ENCODE measurements at places on chromosomes 1 and 21.

GRCh38 chr1:24898909-24899439 lies 31.1 kb downstream of the RUNX3 start:
- DNase-seq = no peak

DNA sequence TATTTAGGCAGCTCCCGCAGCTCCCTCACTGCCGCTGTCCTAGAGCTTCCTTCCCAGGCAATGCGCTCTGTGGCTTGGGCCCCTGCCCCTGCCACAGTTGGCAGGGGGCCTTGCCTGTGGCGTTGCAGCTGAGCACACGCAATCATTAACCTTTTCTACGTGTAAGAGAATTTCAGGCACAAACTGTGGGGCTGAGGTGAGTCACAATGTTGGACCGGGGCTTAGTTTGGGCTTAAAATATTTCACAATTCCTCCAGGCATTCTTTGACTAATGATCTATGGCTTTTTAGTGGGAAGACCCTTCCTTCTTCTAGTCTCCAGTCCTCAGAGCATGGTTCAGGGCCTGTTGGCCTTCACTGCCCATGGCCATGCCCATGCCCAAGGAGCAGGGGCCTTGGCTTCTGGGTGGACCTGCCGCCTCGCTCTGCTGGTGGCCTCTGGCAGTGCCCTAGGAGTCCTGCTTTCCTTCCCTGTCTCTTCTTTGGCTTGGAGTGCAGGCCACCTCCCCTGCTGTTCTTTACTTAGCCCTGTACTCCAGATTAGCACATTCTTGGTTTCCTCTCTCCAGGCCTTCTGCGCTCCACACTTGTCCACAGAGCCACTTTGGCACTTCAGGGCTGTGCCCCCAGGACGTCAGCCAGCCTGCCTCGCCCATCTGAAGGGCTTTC lies 39.2 kb downstream of the MAPKAPK2 start:
- DNase-seq = no peak

GRCh38 chr1:232209357-232209756 lies 420.6 kb downstream of the SIPA1L2 start:
- DNase-seq = no peak

DNA sequence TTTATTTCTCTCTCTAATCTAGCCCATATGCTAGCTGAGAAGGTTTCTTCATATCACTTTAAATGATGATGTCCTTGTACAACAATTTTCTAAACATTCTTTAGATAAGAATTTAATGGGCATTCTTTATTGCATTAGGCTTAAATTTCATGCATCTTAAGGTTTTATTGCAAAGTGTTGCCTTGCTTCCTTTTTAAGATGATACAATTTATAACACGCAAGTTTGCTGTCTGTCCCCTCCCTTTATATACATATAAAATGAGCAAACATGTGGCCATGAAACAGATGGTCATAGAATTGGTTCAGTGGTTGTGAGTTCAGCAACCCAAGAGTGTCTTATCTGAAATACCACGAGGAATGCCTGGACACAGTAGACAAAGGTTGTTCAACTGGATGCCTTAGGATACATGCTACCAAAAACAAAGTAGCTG lies 12.1 kb downstream of the NBPF3 start:
- no peak for DNase-seq

GRCh38 chr1:84374991-84375696 lies 23.1 kb upstream of the DNASE2B start:
- DNase-seq = no peak

DNA sequence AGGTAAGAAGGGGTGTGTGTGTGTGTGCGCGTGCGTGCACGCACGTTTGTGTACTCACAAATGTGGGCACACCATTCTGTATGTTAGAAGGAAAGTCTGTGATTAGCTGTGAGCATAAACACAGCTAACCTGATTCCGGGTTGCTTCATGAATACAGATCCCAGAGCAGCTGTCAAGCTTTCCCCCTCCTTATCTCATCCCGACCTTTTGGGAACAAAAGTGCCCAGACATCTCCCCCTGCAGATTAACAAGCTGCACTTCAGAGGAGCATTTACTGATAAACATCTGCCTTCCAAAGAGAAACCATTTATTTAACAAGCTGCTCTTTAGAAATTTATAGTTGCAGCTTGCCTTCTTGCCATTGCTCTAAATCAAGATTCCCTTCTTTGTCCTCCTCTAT lies 97.0 kb downstream of the MT1HL1 start:
- DNase-seq = no peak

GRCh38 chr1:167876597-167877175 lies 37.2 kb downstream of the ADCY10 start:
- DNase-seq = no peak

- no peak for DNase-seq
Observed at GRCh38 chr1:10803971-10804820, 7.8 kb upstream of the CASZ1 start.

DNA sequence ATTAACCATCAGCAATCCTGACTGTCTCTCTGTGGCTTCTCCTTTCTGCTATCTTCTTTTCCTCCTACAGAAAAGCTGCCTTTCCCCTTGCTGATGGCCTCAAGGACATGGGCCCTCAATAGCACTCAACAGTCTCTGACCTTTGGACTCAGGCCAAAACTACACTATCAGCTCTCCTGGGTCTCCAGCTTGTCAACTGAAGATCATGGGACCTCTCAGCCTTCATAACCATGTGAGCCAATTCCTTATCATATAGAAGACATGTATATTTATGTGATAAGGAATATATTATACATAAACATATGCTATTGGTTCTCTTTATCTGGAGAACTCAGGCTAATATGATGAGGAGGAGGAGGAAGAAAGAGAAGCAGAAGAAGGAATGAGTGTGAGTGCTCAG lies 91.8 kb upstream of the GJB5 start:
- no peak for DNase-seq

DNA sequence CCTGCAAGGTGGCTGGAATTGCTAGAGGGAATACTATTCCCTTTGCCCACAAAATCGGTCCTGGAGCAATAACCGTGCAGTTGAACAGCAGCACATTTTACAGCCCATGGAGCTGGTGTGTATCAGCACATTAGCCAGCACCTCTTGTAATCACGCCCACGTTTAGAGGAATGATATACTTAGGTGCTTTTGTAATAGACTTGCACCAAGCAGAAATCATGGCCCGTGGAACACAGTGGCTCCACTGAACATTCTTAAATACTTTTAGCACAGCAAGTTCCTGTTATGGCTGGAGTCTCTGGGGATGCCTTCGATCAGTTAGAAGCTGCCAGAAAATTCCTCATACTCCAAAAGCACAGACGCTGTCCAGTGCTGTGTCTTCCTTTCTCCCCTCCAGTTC lies 218.1 kb upstream of the FAM78B start:
- no peak for DNase-seq

DNA sequence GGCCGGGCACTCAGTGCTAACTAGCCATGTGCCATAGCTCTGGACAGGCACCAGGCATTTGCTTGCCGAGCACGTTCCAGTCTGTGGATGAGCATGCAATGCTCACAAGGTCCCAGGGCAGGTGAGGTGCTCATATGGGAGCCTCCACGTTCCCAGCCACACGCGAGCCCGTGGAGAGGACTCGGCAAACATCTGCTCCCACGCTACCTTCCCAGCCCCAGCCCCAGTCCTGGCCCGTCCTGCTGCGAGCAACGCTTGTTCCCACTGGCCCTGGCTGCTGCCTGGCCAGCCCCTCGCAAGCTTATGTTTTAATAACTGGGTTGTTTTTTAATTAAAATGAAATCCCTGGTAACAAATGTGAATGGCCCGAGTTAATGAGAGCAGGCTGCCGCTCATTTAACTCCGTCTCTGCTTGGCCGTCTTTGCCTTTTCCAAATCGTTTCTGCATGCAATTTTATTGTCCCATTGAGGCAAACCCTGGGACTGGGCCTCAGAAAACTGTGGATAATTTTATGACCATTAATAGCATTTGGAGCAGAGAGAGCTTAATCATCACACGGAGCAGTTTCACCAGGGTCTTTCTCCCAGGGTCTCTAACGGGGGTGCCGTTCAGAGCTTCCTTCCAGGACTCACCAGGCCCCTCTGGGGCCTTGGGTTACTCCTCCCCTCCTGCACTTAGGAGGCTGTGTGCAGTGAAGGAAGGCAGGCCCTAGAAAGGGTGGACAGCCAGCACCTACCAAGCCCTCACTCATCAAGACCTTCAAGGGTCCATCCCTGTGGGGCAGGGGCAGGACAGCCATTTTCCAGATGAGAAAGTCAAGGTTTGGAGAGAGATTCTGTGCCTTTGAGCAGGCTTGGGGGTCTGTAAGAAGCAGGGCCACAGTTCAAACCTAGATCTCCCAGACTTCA lies 136.8 kb downstream of the GLIS1 start:
- no peak for DNase-seq

DNA sequence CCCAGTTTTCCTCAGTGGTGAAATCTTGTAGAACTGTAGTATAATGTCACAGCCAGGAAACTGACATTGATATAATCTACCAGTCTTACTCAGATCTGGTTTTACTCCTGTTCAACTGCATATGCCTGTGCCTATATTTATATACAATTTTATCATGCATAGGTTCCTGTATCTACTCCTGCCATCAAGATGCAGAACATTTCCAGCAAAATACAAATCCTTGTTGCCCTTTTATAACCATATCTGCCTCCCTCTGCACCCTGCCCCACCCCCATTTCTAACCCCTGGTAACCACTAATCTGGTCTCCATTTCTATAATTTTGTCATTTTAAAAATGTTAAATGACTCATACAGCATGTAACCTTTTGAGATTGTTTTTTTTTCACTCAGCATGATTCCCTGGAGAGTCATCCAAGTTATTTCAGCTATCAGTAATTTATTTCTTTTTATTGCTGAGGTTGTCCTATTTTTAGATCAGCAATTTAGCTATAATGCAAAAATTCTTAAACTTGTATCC lies 8.1 kb downstream of the UTP25 start:
- DNase-seq = no peak

DNA sequence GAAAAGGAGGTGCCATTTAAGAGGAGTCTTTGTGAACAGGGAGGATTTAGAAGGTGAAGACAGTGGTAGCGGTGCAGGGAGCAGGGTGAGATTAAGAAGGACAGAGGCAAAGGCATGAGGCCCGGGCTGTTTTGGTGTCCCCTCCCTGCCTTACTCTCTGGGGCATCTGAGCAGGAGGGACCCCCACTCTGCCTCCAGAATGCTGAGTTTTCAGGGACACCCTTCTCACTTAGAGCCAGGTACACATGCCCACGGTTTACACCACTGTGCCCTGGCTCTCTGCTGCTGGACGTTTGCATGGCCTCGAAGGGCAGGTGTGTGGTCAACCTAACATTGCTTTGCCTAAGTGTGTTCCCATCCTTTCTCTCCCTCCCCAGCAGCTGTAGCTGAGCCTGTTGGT lies 20.5 kb upstream of the PARP1 start:
- no peak for DNase-seq

DNA sequence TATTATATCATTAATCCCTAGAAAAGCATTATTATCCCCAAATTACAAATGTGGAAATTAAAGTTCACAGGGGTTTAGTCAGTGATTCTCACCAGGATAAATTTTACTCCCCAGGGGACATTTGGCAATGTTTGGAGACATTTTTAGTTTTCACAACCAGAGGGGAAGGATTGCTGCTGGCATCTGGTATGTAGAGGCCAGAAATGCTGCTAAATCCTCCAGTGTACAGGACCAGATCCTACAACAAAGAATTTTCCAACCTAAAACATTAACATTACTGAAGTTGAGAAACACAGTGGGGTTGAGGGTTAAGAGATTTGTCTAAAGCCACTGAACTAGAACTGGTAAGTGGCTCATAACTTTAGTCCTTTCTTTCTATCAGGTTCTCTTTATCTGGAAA lies 162.0 kb upstream of the SYT6 start:
- DNase-seq = no peak

DNA sequence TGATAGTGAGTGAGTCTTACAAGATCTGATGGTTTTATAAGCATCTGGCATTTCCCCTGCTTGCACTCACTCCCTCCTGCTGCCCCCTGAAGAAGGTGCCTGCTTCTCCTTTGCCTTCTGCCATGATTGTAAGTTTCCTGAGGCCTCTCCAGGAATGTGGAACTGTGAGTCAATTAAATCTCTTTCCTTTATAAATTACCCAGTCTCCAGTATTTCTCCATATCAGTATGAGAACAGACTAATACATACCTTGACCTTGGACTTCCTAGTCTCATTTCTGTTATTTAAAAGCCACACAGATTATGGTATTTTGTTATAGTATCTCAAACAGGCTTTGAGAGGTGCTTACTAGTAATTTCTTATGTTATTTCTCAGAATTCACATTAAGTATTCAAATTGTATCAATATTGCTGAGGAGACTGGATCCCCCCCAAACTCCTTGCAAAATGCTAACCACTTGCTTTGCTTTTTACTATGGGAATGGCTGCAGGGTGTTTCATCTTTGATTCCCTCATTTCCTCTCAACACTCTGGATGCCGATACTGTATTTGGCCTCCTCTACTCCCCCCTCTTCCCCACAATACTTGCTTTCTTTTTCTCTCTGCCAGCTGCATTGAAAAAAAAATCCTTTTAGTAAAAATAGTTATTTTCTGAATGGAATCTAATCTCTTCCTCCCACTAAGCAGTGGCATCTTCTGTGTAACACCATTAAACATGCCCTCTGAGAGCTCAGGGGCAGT lies 96.9 kb upstream of the WLS start:
- no peak for DNase-seq

DNA sequence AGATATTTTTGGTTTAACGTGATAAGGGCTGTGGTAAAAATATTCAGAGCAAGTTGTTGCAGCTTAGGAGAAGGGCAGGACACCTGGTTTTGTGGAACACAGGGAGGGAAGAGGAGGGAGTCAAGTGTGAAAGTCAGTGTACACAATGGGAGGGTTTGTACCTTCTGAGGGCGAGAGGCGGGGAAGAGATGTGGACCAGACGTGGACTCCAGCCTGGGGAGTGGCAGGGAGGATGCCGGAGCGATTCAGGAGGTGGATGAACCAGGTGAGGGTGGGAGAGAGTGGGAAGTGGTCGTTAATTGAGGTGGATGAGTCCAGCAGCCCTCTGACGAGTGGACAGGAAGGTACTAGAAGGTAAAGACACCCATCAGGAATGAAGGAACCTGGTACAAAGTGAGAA lies 52.2 kb upstream of the IRF2BP2 start:
- no peak for DNase-seq

- no peak for DNase-seq
Observed at GRCh38 chr1:101438359-101438758, 201.5 kb downstream of the S1PR1 start.

DNA sequence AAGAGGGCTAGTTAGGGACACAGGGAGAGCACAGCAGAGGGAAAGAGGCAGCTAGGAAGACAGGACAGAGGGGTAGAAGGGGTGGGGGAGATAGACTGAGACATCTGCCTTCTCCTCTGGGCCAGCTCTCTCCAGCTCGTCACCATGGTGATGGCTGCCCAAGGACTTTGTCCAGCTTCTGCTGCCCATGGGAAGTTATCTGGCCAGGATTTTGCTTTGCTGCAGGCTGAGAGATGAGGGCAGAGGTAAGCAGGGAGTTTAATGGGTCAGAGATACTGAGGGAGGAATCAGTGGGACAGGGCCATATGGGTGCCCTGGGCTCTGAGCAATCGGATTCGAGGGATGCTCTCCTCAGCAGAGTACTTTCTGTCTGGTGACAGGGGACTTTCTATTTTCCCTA lies 34.5 kb upstream of the GPR37L1 start:
- peak; percentile 59 for DNase-seq

GRCh38 chr21:33931799-33932390 lies 16.3 kb upstream of the ATP5PO start:
- no peak for DNase-seq

- no peak for DNase-seq
Observed at GRCh38 chr21:25396135-25396711, 211.1 kb downstream of the MRPL39 start.

All from head of caudate nucleus (tissue), 42 donors.